ENCODE measurements at places on chromosomes 5 and 9. TPM values are rescaled to one million over a fixed set of nuclear protein-coding genes. Genes with fewer than 3 reads are reported as not detected.

Gene SCGB3A1
- total RNA-seq, result not detected

Gene PCA3
- total RNA-seq, result not detected

Gene BAAT
- total RNA-seq, result 0.07 TPM

Gene DNAI1
- total RNA-seq, result not detected

Gene FGF1
- not detected for total RNA-seq

GRCh38 chr5:72602696-72603685 is 95.8 kb upstream of the ZNF366 start:
- H3K36me3 ChIP-seq, result no peaks in the 10 kb centered on the region
- no peaks in the 10 kb centered on the region for H3K27me3 ChIP-seq
- H3K4me3 ChIP-seq, result no peak overlapping the region
- no peak overlapping the region for H3K27ac ChIP-seq
- DNase-seq, result no peak

DNA sequence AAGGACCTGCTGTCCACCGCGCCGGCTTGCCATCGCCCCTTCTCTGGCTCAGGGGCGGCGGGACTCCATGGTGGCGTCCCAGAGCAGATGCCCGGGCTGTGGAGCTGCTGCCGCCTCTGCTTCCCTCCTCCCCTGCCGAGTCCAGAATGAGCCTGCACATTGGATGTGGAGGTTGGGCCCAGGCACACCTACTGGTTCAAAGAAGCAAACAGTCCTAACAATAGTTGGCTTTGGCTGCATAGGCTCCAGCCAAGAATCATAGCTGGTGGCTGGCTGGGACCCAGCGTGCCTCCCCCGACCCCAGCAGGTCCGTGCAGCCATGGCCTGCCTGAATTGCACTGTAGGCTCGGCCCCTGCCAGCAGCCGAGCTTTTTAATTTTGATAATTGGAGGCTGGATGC is 25.8 kb downstream of the ADAMTSL2 start:
- no peak overlapping the region for H3K27ac ChIP-seq
- no peak for DNase-seq
- H3K4me3 ChIP-seq, result no peak overlapping the region
- no peaks in the 10 kb centered on the region for H3K27me3 ChIP-seq

DNA sequence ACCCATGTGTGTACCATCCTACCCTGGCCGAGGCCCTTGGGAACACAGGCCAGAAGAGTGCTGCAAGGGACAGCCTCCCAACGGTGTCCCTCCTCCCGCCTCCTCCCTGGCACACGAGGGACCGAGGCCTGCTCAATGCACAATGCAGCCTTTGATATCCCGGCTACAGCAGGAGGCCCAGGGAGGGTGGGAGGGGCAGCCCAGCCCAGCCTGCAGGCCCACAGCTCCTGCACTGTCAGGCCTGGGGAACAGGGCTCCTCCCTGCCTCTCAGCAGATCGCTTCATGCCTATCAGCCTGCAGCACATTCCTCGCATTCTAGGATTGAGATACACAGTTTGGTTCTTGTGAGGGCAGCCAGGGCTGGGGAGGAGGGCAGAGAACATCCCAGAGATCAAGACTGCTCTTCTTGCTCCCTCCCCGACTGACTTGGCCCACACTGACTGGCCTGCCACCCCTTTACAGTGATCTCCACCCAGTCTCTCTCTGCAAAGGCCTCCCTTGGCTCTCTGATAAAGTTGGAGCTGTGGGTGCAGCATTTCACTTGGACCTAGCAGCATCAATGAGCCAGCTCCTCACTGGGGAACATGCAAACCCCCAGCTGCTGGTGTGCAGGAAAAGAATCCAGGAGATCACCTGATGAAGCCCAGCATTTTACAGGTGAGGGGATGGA is at the start of gene SH3TC2:
Gene SH3TC2 (minus strand): TSS at position 46 of the 671 bp plus-strand sequence. CDS start 40 bp downstream, at position 6.
- H3K36me3 ChIP-seq, result no peaks in the 10 kb centered on the region
- H3K4me1 ChIP-seq, result no peaks in the 10 kb centered on the region
- H3K27ac ChIP-seq, result no peak within 1 kb of the TSS
- no peak for DNase-seq

DNA sequence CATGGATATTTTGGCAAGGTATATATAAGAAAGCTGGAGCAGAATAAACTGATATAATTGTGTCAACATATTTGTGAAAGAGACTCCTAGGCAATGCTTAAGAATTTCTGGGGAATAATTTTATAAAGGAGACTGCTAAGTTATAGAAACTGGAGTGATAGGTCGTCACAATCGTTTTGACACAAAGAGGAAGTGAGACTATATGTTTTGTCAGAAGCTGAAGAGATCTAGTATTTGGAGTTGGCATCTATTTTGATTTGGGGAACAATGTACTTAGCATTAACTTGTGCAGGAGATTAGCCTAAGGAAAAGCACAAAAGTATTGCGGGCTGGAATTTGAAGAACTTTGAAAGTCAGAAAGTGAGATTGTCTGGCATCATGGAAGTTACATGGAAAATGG is 582.5 kb downstream of the TAF11L14 start:
- H3K27me3 ChIP-seq, result no peaks in the 10 kb centered on the region
- H3K4me3 ChIP-seq, result no peak overlapping the region
- H3K27ac ChIP-seq, result no peak overlapping the region
- DNase-seq, result no peak
- no peaks in the 10 kb centered on the region for H3K36me3 ChIP-seq
- no peaks in the 10 kb centered on the region for H3K4me1 ChIP-seq

- H3K4me1 ChIP-seq, result no peaks in the 10 kb centered on the region
- H3K4me3 ChIP-seq, result no peak overlapping the region
- DNase-seq, result no peak
- no peaks in the 10 kb centered on the region for H3K36me3 ChIP-seq
- peaks cover 2% of the 10 kb centered on the region for H3K27me3 ChIP-seq
Observed at GRCh38 chr9:1328341-1328740, 278.2 kb downstream of the DMRT2 start.

GRCh38 chr9:87712801-87713277 is 13.1 kb upstream of the CTSL start:
- H3K4me3 ChIP-seq, result no peak overlapping the region
- no peak for DNase-seq
- H3K27me3 ChIP-seq, result peaks cover 15% of the 10 kb centered on the region

DNA sequence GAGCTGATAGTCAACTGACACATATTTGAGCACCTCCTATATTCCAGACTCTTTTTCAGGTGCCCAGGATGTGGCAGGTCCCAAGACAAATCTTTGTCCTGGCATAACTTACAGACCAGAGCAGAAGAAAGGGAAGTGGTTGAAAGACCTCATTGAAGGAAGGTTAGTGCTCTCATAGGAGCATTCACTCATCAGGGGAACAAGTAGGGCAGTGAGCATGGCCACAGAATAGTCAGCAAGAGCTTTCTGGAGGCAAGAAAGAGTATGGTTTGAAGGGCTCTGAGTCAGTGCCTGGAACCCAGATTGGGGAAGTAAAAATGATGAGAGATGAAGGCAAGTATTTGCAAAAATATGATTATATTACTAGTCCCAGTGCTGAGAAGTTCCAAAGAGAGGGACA is 25.0 kb upstream of the ERMP1 start:
- H3K27me3 ChIP-seq, result no peaks in the 10 kb centered on the region
- peaks cover 22% of the 10 kb centered on the region for H3K4me1 ChIP-seq

DNA sequence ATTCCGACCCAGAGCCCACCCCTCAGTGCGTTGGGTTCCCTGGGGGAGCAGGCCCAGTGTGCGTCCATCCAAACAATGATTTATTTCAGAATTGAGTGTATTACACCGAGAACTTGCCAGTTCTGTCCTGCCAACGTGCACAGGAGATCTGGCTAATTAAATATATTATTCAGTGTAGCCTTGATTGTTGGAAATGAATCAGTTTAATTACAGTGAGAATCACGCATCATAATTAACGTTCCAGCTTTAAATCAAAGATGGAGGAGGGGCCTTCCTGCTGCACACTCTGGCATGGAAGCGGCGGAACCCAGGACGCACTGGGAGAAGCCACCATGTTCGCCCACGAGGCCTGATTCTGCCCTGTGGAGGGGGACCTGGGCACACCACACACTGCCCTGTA is 30.7 kb upstream of the TMEM250 start:
- no peaks in the 10 kb centered on the region for H3K36me3 ChIP-seq
- DNase-seq, result no peak
- H3K27ac ChIP-seq, result no peak overlapping the region
- no peaks in the 10 kb centered on the region for H3K4me1 ChIP-seq

- DNase-seq, result no peak
- no peak overlapping the region for H3K4me3 ChIP-seq
- no peaks in the 10 kb centered on the region for H3K4me1 ChIP-seq
- H3K27me3 ChIP-seq, result no peaks in the 10 kb centered on the region
- H3K27ac ChIP-seq, result no peak overlapping the region
Observed at GRCh38 chr5:31901807-31902530, 263.0 kb downstream of the PDZD2 start.

DNA sequence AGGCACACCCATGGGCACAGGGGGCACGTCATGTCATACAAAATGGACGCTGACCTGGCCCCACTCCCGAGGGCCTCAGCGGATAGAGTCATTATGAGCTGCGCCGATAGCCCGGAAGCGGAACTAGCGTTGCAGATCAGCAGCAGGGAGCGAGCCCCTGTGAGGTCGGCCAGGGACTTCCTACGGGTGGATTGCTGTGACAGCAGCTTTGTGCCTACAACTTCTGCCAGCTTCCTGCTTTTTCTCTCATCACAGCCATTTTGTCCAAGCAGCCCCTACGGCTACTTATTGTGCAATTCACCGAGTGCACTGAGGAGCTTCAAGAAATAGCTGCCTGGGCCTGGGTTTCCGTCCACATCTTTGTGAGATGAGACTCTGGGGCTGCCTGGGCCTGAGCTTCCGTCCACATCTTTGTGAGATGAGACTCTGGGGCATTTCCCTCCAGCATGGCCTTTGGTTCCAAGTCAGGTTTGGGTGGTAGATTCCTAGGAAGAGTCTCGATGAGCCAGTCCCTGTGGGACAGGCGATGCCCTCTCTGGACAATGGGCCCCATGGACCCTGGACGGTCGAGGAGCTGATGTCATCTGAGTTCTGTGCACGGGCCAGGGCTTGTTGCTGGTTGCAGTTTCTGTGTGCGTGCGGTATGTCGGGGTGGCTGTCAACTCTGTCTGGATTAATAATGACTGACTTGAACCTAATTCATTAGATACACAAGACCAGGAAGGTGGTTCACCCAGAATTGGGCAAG is 67.0 kb upstream of the GNE start:
- no peaks in the 10 kb centered on the region for H3K27me3 ChIP-seq
- no peak overlapping the region for H3K4me3 ChIP-seq
- H3K4me1 ChIP-seq, result peaks cover 4% of the 10 kb centered on the region
- no peak overlapping the region for H3K27ac ChIP-seq
- DNase-seq, result no peak
- H3K36me3 ChIP-seq, result no peaks in the 10 kb centered on the region

GRCh38 chr9:268616-269015 is 54.0 kb downstream of the DOCK8 start:
- H3K27me3 ChIP-seq, result no peaks in the 10 kb centered on the region
- no peak overlapping the region for H3K4me3 ChIP-seq
- H3K27ac ChIP-seq, result no peak overlapping the region
- H3K36me3 ChIP-seq, result peaks cover 10% of the 10 kb centered on the region
- H3K4me1 ChIP-seq, result peaks cover 50% of the 10 kb centered on the region

- no peaks in the 10 kb centered on the region for H3K36me3 ChIP-seq
- H3K27me3 ChIP-seq, result no peaks in the 10 kb centered on the region
- no peak overlapping the region for H3K4me3 ChIP-seq
- no peak overlapping the region for H3K27ac ChIP-seq
- H3K4me1 ChIP-seq, result no peaks in the 10 kb centered on the region
Observed at GRCh38 chr9:79335987-79336386, 235.8 kb upstream of the TLE4 start.

DNA sequence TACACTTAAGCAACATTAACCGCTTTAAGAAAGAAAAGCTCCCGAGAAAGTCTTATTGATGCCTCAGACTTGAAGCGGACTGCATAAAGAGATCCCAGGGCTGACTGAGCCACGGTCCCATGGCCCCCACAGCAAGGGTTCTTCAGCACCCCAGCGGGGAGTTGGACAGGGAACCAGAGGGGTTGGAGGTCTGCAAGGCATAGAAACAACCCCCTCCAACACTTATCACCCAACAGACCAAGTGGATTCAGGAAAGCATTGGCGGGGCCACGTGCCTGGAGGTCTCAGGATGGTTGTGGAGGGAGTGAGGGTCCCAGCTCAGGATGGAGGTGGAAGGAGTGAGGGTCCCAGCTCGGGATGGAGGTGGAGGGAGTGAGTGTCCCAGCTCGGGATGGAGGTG is 143.7 kb upstream of the IRX2 start:
- no peak overlapping the region for H3K4me3 ChIP-seq
- no peak for DNase-seq
- H3K27me3 ChIP-seq, result no peaks in the 10 kb centered on the region
- H3K4me1 ChIP-seq, result no peaks in the 10 kb centered on the region
- H3K27ac ChIP-seq, result no peak overlapping the region
- H3K36me3 ChIP-seq, result no peaks in the 10 kb centered on the region

DNA sequence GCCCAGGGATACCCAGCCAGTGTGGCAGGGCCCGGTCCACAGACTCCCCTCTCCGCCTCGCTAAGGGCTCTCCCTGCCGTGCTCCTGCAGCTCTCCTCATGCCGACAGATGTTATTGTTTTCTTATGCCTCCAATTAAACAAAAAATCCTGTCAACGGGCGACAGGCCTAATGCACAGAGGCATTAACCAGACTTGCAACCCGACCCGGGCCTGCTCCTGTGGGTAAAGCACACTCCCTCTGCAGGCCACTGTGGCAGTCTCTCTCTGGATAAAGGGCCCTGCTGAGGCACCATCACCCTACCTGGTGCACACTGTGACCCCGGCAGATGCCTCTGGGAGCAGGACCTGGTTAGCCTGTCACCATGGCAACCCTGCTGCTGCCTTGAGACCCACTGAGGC is 27.5 kb upstream of the HAND1 start:
- no peaks in the 10 kb centered on the region for H3K36me3 ChIP-seq
- H3K27me3 ChIP-seq, result peaks cover 17% of the 10 kb centered on the region
- H3K4me1 ChIP-seq, result no peaks in the 10 kb centered on the region
- DNase-seq, result no peak

DNA sequence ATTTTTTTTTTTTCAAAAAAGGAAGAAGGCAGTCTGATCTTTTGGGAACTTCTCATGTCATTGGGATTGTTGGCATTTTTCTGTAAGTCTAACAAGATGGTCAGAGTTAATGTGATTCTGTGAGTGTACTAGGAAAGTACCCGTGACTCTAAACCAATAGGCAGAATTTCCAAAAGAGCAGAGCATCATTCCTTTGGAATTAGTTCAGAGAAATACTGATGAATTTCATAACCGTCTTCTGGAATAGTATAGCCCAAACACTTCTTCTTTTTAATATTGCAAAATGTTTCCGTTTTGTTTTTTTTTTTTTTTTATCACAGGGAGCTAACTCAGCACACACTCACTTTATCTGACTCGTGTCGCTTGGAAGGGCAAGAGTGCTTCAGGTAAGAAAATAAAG is 407.4 kb downstream of the DTWD2 start:
- H3K36me3 ChIP-seq, result no peaks in the 10 kb centered on the region
- H3K27ac ChIP-seq, result no peak overlapping the region
- no peak overlapping the region for H3K4me3 ChIP-seq
- H3K27me3 ChIP-seq, result no peaks in the 10 kb centered on the region

DNA sequence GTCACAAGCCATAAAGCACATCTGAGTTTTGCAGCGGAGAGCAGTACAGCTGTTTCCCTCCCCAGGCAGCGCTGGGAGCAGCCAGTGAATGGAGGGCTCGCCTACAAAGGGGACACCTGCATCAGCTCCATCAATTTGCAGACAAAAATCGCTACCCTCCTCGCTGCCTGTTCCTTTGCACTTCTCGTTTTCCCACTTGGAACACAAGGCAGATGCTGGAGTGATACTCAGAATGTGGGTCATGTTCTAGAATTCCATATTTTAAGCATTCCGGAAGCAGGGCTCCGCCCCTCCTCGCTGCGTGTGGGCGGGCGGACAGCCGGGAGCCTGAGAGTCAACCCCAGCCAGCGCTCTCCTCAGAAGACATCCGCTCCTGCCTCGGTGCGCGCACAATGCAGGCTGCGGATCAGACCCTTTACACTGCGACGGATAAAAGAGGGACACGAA is 92.1 kb downstream of the LMNB1 start:
- H3K4me1 ChIP-seq, result peaks cover 8% of the 10 kb centered on the region
- DNase-seq, result peak; percentile 78
- H3K4me3 ChIP-seq, result peak overlapping the region; percentile 73
- H3K27ac ChIP-seq, result no peak overlapping the region
- H3K27me3 ChIP-seq, result no peaks in the 10 kb centered on the region

Data from activated CD4-positive, alpha-beta T cell treated with anti-CD3 and anti-CD28 coated beads, Interleukin-2, amount 10 ng/mL, durations not matched to agents 24 days and 14 days (primary cell).